ENCODE measurements at places on chromosomes 1 and 21.

- DNase-seq: no peak
These were observed 445.6 kb downstream of the PLPP3 start for GRCh38 chr1:56133522-56134472.

GRCh38 chr1:98314601-98315000 lies 346.9 kb upstream of the SNX7 start:
- no peak for DNase-seq

DNA sequence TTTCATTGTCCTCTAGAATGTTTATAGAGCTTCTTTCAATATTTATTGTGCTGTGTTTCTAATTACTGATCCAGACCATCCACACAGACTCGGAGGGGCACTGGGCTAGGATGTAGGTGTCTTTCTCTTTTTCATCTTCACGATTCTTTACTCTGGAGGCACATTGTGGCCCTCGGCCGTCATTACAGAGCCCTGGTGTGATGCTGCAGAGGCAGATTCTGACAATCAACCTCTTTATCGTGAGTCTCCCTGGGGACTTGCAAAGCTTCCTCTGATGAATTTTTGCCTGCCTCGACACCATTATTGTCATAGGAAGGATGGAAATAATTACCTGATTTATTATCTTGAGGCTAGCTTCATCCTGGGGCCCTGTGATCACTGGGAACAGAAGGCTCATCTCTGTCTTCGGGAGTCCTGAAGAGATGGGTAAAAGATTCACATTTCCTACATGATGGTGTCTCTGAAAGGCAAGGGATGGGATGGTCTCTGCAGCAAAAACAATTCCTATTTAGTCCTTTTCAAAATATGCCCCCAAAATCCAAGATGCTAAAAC lies 89.4 kb downstream of the SEC16B start:
- no peak for DNase-seq

DNA sequence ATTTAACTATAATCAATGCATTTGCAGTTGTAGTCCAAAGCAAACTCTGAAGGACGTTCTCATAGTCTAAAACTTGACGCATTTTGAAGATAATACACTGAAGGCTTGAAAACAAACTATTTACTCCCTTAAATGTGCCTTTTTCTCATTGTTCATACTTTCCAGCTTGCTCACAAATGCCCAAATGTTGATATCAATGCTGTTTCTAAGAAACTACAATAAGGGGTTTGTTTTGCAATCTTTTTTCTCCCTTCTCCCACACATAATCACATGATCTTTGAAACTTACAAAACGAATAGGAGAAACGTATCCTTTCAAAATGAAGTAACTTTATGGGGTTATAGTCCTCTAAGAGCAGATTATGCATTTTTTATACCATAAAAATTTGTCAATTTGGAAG lies 508.7 kb downstream of the DPYD start:
- DNase-seq: no peak

DNA sequence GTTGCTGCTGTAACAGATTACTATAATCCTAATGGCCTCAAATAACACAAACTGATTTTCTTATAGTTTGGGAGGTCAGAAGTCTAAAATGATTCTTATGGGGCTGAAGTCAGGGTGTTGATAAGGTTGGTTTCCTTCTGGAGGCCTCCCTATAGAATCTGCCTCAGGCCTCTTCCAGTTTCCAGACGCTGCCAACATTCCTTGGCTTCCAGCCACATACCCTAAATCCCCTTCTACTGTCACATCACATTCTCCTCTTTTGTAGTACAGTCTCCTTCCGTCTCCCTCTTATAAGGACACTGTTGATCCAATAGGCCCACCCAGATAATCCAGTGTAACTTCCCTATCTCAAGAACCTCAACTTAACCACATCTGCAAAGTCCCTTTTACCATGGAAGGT lies 145.3 kb upstream of the NCAM2 start:
- DNase-seq: no peak

- DNase-seq: no peak
These were observed 27.4 kb downstream of the LHX4 start for GRCh38 chr1:180257486-180257885.

- peak; percentile 70 for DNase-seq
These were observed 18.3 kb upstream of the HDAC1 start for GRCh38 chr1:32273391-32274208.

GRCh38 chr1:117654493-117655219 lies 48.8 kb downstream of the TENT5C start:
- DNase-seq: no peak

DNA sequence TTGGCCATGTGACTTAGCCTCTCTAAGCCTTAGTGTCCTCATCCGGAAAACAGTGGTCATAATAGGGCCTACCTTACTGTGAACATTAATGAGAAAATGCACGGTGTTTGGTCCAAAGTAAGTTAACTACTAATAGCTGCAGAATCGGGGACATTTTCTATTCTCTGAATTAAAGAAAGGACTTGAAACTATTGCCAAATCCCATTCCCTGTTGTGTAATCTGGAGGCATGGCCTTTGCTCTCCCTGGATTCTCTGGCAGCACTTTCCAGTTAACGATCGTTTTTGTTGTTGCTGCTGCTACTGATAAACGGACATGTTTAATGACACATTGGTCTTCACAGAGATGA lies 30.5 kb downstream of the FMO4 start:
- DNase-seq: no peak

- DNase-seq: peak; percentile 81
These were observed 43.5 kb downstream of the LGR6 start for GRCh38 chr1:202237052-202237451.

DNA sequence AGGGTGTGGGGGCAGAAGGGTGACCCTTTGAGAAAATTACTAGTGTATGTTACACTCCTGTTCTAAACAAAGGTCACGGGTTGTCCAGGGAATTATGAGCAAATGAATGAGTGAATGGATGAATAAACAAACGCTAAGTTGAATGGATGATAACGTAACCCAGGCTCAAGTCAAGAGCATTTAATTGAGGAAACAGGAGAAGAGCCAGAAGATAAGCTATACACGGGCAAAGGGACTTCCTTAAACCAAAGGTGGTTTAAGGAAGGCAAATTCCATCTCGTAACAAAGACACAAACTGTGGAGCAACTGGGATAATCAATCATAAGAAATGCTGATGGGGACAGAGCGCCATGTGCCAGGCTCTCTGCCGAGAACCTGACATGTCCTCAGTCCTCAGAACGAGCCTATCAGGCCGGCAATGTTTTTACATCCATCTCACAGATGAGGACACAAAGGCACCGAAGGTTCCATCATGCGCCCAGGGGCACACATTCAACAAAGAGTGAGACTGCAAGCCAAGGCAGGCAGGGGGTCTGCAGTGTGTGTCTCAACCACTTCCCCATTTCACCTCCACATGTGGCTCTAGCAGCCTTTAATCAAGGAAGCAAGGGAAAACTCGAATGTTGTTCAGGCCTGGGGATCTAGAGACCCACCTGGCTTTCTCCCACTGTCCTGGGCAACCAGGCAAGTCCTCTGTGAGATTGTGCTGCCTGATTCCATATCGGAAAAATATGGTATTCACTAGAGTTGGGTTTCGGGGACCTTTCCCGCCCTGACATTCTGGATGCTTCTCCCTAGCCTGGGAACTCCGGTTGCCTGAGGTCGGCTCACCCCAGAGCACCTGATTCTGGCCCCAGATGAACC lies 126.8 kb upstream of the EDN2 start:
- DNase-seq: no peak

DNA sequence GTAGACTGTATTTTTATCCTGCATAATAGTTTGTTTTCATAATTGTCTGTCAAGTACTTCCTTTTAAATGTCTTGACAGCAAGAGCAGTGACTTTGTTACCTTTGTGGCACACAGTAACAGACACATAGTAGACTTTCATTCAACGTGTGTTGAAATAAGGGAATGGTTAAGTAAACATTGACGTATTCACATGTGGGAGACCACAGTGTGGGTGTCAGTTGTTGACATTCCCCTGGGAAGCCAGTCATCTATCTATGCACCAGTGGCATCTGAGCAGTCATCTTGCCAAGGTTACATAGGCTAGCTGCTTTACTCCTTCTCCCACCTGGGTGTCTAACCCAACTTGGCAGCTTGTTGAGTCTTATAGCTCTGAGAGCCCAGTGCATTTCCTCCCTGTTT lies 1.4 kb upstream of the NUP133 start:
- DNase-seq: no peak

DNA sequence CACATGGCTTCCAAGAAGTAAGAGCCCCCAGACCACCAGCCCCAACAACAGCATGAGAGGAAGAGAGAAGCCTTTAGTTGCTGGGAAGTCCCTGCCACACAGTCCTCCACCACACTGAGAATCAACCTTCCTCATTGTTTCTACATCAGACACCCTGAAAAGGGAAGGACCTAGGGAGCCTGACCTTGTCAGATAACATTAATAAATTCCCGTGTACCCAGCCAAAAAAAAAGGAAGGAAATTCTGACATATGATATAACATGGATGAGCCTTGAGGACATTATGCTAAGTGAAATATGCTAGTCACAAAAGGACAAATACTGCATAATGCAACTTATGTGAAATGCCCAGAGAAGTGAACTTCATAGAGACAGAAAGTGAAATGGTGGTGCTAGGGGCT lies 65.6 kb upstream of the ARHGAP29 start:
- DNase-seq: no peak

- DNase-seq: peak; percentile 31
These were observed 71.1 kb downstream of the MATN1 start for GRCh38 chr1:30652152-30652841.

DNA sequence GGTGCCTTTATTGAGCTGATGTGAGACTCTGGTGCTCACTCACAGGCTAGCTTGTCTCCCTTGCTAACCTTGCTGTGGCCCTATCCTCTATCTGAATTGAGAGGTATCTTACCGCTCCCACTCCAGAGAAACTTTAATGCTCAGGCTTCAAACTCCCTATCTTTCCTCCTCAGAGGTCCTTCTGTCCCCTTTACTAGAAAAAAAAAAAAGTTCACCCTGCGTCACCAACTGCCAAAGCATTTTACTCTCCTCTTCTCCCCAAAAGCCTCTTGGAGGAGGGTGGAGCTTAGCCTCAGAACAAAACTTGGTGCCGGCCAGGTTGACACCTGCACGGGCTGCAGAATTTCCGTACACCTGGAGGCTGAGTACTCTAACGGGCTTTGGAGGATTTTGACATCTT lies 55.1 kb downstream of the ATP2B4 start:
- no peak for DNase-seq

DNA sequence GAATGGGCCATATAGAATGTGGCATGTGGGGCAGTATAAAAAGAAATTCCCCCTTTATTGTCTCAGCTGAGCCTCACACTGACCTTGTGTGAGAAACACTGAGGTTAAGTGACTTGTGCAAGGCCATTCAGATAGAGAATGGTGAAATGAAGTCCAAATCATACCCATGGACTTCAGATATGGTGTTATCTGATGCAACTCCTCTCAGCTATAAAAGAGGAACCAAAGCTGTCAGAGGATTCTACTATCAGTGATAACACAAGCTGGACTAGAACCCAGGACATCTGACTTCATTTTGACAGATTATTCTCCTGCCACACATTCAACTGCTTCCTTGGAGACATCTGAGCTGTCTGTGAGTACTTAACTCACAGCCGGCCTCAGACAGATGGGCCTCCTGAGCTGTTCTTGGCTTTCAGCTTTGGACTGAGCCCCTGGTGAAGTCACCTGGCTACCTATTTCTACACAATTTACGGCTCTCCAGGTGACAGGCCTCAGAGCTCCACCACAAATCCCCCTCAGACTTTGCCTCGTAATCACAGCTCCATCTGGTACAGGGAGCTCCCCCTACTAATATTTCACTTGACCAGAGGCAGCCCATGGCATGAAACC lies 104.6 kb downstream of the PLXNA2 start:
- no peak for DNase-seq

DNA sequence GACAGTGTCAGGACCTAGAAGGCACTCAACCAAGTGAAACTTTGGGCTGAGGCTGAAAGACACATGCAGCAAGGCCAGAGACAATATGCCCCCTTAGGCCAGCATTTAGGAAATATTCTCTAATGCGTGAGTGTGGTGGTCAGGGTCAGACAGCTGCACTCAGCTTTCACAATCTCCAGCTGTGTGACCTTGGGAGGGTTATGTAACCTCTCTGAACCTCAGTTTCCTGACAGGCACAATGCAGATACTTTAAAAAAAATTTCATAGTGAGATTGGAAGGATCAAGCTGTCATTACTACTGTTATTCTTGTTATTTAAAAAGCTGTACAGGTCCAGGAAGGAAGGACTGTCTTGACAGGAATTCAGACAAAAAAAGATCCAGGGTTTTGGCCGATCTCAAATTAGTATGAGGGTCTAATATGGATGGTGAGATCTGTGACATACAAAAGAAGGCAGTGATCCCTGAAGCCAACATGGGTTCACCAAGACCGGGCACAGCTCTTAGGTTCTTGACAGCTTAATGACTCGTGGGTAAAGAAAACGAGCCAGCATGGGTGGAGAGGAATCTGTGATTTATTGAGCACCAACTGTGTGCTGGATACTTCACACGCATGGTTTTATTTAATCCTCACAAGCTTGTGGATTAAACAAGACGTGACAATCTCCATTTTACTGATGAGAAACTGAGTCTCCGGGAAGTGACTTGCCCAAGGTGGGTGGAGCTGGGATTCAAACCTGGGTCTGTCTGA lies 54.6 kb upstream of the POU3F1 start:
- no peak for DNase-seq

DNA sequence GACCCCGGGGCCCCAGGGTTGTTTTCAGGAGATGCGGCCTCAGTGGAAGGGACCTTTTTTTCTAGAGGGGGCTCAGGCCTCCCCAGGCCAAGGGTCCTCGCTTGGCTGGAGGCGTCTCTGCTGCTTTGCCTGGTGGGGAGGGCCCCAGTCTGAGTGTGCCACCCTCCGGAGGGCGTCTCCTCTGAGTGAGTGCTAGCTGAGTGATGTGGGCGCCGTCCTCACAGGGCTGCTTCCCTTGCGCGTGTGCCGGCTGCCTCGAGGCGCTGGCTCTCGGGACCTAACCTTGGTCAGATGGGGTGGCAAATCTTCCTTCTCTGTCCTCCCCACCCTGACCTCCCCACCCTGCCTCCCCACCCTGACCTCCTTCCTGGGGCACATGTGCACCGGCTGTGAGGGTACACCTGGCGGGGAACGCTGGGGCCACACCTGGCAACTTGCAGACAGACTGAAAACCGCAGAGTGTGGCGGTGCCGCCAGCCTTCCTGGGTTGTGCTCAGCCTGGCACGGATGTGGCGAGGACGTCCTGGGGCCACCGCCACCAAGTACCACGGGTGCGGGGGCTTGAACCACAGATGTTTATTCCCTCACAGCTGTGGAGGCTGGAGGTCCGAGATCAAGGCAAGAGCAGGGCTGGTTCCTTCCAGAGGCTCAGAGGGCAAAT lies 93.0 kb upstream of the TTC34 start:
- DNase-seq: no peak

- no peak for DNase-seq
These were observed 14.7 kb upstream of the MYSM1 start for GRCh38 chr1:58714544-58714943.

- DNase-seq: no peak
These were observed 634.8 kb downstream of the KCNT2 start for GRCh38 chr1:195973311-195973904.

DNA sequence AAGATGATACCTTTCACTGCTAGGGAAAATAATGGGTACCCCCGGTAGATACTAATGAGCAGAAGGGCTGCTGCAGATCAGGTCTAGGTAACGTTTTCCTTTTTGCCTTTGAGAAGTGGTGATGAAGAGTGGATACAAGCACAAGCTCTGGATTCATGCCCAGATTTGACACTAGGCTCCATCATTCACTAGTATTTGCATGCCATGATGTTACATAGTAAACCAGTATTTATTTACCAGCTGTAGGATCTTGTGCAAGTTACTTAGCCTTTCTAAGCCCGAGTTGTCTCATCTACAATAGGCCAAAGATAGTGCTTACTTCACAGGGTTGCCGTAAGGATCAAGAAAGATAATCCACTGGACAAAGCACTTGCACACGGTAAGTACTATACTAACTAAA lies 14.2 kb downstream of the PTPN14 start:
- DNase-seq: no peak
